ENCODE measurements at places on chromosomes 1 and 21.

DNA sequence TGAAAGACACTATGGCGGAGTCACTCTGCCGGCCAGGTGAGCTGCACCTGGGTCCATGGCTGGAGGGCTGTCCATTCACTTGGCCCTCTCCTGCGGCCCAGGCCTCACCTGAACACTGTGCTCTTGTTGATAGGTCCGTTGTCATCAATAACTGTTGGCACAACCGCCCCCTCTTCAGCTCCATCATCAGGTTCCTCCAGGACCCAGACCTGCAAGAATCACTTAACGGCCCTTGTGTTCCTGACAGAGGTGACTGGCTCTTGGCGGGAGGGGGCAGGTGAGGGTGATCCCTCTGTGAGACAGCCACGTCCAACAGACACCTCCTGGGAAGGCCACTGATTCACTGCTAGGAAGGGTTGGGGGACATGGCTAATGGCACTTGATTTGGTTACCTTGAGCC lies 54.9 kb downstream of the INAVA start:
- DNase-seq = no peak

- DNase-seq = no peak
Measured at GRCh38 chr1:109764561-109765482, 1.1 kb upstream of the EPS8L3 start.

GRCh38 chr1:186899577-186899976 lies 70.8 kb downstream of the PLA2G4A start:
- no peak for DNase-seq

DNA sequence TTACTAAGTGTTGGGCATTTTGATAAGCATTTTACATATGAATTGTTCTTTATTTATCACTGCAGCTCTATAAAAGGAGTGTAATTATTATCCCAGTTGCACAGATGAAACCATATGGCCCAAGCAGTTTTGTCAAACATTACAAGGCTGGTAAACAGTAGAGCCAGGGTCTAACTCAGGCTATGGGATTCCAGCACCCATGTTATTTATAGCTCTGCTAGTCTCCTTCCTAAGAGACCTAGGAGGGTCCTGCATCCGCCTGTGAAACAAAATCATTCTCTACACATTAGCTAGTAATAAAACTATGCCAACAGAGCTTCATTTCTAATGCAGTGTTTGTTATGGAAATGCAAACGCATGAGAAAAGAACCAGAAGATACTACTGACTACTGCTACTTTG lies 58.6 kb downstream of the IL23R start:
- DNase-seq = no peak

- DNase-seq = peak; percentile 93
Measured at GRCh38 chr1:36350659-36351226, 27.3 kb upstream of the EVA1B start.

DNA sequence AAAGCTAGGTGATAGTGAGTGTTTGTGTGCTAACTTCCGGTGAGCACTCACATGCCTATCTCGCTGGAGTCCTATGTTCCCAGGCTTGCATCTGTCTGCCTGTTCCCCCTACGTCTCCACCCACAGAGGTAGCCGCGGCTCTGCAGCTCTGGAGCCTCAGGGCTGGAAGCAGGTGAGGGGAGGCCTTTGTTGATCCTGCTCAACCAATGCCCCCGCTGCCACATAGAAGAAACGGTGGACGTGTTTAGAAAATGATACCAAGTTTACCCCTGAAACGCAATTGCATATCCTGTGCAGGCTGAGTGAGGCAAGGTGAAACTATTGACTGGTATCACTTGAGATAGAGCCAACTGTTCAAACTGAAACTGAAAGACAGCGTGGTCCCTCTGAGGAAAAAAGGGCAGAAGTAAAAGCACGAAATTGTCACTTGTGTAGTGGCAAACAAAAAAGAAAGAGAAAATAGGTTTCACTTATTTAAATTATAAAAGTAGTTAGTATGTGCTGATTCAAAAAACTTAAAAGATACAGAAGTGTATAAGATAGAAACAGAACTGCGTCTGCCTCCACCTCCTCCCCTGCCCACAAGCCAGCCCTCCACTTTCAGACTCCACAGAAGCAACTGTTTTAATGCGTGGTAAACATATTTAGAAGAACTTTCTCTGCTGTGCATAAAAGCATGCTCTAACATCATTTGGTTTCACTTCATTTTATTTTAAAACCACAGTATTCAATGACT lies 38.6 kb upstream of the ETS2 start:
- DNase-seq = no peak

GRCh38 chr1:166489670-166490436 lies 323.1 kb upstream of the FAM78B start:
- DNase-seq = no peak

- DNase-seq = no peak
Measured at GRCh38 chr1:147809236-147809635, 48.8 kb upstream of the GJA5 start.
